Stimulated activated CD8-positive, alpha-beta memory T cell treated with anti-CD3 and anti-CD28 coated beads, Interleukin-15, amount 100 ng/mL, for 24 hours (primary cell): ENCODE measurements at places on chromosomes 7 and 10.

DNA sequence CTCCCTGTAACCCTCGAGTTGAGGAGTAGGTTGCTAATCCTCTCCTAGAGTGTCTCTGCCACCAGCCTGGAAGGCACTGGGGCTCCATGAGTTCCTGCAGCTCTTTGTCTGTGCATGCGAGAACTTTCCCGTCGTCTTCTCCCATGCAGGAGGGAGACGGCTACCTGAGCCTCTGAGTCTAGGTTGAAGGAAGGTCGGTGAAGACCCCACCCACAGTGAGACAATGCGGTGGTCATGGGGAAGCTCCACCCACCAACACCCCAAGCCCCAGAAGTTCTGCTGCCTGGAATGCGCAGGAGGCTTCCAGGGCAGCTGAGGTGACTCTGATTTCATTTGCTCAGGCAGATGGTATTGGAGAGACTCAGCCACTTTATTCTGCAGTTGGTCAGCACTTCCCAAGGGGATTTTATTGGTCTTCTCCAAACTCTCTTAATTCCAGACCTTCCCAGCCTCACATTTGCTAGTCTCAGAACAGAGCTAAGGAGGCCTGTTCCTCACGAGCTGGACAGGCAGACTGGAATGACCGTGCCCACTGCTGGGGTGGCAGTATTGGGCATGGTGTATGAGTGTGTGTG lies 36.5 kb downstream of the PTPRE start:
- DNase-seq = no peak

- DNase-seq = no peak
These were observed 45.5 kb upstream of the ZNRF2 start for GRCh38 chr7:30238721-30239441.

GRCh38 chr10:17512341-17513001 lies 58.1 kb upstream of the ST8SIA6 start:
- no peak for DNase-seq

- DNase-seq = no peak
These were observed 280.9 kb upstream of the LYZL1 start for GRCh38 chr10:29007748-29008610.

- DNase-seq = no peak
These were observed 59.6 kb upstream of the ZNF32 start for GRCh38 chr10:43708262-43708661.

- no peak for DNase-seq
These were observed 5.0 kb upstream of the HOXA13 start for GRCh38 chr7:27204851-27205322.

- peak; percentile 26 for DNase-seq
These were observed 3.0 kb upstream of the BTBD16 start for GRCh38 chr10:122267849-122268737.
